ENCODE measurements at places on chromosomes 13 and 19.

- peak; percentile 56 for DNase-seq
Observed at GRCh38 chr19:3098515-3099346, 4.6 kb downstream of the GNA11 start.

GRCh38 chr19:51142119-51142518 is at the start of gene SIGLEC7:
Gene SIGLEC7 (plus strand): TSS chr19:51142301. CDS start chr19:51142370, 69 bp downstream.
- no peak for DNase-seq

- DNase-seq, result no peak
Observed at GRCh38 chr19:34044021-34044420, 128.3 kb upstream of the LSM14A start.

- no peak for DNase-seq
Observed at GRCh38 chr13:23642110-23642509, 71.9 kb downstream of the TNFRSF19 start.

DNA sequence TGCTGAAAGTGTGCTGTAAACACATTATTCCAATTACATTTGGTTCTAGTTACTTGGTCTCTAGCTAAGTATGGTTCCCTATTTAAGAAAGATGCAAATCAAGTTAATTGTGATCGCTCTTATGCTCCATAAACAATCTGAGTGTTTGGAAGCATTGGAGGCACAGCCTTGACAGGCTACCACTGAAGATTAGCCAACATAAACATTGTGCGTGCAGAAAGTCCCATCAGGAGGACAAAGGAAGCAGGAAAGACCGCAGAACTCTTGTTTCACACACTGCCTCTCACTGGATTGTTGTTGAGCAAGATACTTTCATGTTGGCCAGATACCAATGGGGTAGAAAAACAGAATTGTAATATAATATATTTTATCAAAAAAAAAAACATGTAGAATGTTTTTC is 814.4 kb downstream of the EFNB2 start:
- peak; percentile 1 for DNase-seq

DNA sequence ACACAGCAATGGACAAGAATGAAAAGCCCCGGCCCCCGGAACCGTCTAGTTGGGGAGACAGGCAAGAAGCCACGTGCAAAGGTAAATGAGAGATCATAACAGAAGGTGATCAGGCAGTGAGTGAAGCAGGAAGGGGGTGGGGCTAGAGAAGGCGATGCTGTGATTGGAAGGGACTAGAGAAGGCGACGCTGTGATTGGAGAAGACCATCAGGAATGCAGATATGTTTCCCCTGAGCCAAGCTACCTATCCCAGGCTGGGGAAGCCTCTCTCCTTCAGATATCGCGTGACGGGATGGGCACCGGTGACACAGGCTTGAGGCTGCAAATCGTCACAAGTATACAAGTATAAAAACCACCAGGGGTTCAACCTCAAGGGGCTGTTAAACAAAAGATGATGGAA is 21.8 kb downstream of the DCAF15 start:
- no peak for DNase-seq

DNA sequence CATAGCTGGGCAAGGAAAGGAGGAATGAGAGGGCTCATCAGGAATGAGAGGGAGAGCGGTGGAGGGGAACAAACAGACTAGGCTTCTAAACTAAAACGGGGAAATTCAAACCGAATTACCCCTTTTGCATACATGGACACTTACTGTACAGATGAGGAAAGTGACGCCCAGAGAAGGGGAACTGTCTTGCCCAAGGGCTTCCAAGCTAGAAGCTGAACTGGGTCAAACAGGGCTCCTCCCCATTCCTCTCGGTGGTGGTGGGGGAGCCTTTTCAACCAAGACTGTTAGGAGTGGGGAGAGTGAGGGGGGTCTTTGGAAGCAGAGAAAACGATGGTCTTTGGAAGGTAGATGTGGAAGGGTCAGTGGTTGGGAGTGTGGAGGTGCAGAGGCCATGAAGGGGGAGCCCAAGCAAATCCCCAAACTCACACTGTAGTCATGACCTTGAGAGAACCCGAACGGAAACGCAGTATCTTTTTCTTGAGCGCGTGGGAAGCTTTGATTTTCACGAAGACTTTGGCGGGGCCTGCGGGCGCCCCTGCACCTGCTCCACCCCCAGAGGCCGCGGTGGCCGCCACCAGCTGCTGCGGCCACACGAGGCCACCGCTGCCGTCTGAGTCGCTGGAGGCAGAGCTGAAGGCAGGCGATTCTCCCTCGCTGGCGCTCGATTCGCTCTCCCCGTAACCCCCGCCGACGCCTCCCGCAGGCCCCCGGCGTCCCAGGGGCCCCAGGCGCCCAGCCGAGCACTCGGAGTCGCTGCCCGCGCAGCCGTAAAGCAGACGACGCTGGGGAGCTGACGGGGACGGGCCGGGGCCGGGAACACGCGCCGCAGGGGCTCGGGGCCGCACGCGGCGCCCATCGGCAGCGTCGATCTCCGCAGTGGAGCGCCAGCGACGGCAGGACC is 12.3 kb upstream of the GNG8 start:
- DNase-seq, result no peak

DNA sequence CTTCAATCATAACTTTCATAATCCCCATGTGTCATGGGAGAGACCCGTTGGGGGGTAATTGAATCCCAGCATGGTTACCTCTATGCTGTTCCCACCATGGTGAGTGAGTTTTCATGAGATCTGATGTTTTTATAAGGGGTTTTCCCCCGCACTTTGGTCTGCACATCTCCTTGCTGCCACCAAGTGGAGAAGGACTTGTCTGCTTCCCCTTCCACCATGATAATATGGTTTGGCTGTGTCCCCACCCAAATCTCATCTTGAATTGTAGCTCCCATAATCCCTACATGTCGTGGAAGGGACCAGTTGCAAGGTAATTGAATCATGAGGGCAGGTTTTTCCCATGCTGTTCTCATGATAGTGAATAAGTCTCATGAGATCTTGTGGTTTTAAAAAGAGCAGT is 524.9 kb downstream of the SLITRK5 start:
- DNase-seq, result no peak

DNA sequence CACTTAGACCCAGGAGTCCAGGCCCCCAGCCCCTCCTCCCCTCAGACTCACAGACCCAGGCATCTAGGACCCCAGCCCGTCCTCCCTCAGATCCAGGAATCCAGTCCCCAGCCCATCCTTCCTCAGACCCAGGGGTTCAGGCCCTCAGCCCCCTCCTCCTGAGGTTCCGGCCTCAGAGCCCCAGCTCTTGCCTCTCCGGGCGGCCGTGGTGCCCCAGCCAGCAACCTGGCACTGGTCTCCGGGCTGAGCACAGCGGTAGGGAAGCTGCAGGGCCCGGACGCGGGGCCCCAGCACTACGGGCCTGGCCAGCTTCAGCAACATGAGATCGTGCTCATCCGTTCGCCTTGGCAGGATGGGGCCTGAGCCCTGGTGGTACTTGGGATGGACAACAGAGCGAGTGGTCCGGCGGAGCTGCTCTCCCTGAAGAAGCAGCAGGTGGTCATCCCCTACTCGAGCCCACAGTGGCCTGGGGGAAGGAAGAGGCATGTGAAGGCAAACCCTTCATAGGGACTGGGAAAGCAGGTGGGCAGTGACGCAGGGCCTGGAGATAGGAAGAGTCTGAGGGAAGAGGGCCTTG is 3.7 kb downstream of the KLK10 start:
- no peak for DNase-seq

DNA sequence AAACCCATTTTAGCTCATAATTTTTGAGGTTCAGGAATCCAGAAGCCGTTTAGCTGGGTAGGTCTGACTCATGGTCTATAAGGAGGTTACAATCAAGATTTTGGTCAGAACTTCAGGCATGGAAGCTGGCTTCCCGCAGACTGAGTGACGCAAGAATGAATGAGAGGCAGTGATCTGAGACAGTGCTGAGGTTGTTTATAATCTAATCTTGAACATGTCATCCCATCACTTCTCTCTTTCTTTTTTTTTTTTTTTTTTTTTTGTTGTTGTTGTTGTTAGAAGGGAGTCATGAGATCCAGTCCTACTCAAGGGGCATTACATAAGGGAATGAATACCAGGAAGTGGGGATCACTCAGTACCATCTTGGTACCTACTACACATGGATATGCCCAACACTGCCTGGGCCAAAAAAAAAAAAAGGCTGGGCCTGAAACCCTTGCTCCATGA is 217.4 kb downstream of the DLEU7 start:
- DNase-seq, result no peak

DNA sequence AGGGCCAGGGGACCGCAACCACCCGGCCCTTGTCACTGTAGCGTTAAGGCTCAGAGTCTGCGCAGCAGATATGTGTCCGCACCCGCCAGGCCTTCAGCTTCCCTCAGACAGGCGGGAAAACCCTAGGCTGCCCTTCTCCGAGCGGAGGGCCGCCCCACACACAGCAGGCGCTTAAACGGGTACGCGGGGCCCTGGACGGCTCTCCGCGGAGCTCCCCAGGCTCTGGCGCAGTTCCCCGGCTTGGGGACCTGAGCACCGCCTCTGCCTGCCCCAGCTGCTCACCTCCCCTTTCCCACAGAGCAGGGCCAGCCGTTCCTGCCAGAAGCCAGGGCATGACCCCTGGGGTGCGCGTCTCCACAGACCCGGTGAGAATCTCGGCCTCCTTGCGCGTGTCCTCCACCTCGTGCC is 593 bp downstream of the ZNF135 start:
- DNase-seq, result no peak

GRCh38 chr19:48842789-48843162 is 6.5 kb upstream of the HSD17B14 start:
- DNase-seq, result peak; percentile 27

DNA sequence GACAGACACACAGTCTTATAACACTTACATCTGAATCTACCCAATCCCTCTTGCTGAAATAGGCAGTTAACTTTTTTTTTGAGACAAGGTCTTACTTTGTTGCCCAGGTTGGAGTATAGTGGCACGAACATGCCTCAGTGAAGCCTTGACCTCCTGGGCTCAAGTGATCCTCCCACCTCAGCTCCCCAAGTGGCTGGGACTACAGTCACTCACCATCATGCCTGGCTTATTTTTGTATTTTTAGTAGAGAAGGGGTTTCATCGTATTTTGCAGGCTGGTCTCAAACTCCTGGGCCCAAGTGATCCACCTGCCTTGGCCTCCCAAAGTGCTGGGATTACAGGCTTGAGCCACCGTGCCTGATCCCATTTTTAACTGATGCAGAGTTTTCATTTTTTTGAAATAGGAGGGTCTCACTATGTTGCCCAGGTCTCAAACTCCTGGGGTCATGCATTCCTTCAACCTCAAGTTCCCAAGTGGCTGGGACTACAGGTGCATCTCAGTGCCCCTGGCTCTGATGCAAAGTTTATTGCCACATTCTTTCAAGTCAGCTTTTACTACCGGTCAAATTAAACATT is 7.6 kb downstream of the ELF1 start:
- no peak for DNase-seq

DNA sequence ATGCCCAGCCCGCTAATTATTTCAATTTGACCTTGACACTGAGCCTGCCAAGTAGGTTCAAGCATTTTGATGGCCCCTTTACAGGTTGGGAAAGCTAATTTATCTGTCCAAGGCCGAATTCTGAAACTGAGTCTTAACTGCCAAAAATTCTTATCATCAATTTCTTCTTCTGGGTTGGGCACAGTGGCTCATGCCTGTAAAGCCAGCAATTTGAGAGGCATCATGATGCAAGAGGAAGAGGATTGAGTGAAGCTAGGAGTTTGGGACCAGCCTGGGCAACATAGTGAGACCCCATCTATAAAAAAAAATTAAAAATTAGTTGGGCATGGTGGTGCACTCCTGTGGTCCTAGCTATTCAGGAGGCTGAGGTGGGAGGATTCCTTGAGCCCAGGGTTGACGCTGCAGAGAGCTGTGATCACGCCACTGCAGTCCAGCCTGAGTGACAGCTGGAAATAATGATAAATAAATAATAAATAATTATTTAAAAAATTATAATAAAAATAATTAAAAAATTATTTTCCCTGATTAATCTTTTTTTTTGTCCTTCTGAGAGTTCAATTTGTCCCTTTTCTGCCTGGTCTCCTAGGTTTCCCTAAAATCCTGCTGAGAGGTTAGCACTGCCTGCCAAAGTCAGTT is 1.3 kb upstream of the LDLR start:
- no peak for DNase-seq

GRCh38 chr19:54457773-54458647 is 5.6 kb downstream of the LENG9 start:
- no peak for DNase-seq

DNA sequence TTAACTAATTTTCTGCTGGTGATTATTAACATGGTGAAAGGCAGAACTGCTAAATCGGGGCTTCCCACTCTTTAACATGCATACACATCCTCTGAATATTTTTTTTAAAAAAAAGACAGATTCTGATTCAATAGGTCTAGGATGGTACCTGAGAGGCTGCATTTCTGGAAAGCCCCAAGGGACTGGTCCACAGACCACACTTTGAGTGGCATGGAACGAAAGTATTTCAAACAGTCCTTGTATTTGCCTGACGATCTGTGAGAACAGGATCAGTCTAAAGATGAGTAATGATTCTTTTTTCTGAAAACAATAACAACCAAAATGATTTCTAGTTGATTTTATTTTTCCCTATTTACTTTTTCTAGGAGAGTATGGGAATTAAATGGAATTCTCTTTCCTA is 16.7 kb upstream of the SPART start:
- no peak for DNase-seq

- peak; percentile 17 for DNase-seq
Observed at GRCh38 chr19:52307275-52307674, 10.3 kb downstream of the ZNF480 start.

DNA sequence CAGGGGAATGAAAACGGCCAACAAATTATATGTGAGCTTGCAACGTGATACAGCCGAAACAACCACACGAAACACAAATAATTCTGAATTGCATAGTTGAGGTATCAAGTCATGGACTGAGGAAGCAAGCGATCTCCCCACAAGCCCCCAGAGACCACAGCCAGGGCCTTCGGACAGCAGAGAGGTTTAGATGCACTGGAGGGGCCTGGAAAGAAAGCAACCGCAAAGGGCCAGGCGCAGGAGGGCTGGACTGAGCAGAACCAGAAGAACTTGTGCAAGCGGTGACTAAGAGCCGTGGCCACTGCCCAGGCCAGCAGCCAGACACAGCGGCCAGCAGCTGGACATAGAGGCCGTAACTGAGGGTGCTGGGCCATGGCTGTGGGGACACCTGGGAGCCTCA is 131.4 kb downstream of the TNFRSF19 start:
- peak; percentile 100 for DNase-seq

DNA sequence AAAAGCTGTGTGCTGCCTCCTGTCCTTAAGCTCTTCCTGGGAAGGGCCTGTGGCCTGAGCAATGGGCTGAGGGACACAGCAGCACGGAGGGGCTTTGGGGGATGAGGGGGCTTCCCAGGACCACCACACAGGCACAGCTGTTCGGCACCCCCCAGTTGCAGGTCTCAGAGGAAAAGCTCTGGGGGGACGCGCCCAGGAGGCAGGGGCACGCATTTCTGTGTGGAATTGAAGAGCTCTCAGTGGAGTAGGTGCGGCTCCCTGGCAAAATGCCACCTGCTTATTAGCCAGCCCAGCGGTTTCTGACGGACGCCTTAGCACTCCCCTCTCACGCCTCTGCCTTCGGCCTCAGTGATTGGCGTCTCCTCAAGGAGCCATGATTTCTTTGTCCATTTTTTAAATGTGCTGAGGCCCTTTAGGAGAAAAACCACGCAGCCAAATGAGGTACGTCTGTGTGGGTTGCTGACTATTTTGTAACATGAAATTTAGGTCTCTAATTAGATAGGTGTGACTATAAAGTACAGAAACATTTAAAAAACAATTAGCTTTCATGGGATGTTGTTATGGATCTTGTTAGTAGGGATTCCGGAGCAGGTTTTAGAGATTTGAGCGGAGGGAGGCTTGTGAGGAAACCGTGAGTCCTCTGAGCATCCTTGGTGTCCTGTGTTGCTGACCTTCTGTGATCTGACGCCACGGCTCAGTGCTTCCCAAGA is 4.0 kb downstream of the MCF2L start:
- no peak for DNase-seq

GRCh38 chr19:58406818-58407657 is 1.4 kb upstream of the ZNF584 start:
- no peak for DNase-seq

GRCh38 chr19:37981785-37982475 is 74.9 kb downstream of the SIPA1L3 start:
- no peak for DNase-seq
